Choroid plexus epithelial cell (primary cell): ENCODE measurements at places on chromosomes 11 and 22.

GRCh38 chr22:25488244-25489020 is 76.0 kb upstream of the GRK3 start:
- DNase-seq = peak; percentile 91

DNA sequence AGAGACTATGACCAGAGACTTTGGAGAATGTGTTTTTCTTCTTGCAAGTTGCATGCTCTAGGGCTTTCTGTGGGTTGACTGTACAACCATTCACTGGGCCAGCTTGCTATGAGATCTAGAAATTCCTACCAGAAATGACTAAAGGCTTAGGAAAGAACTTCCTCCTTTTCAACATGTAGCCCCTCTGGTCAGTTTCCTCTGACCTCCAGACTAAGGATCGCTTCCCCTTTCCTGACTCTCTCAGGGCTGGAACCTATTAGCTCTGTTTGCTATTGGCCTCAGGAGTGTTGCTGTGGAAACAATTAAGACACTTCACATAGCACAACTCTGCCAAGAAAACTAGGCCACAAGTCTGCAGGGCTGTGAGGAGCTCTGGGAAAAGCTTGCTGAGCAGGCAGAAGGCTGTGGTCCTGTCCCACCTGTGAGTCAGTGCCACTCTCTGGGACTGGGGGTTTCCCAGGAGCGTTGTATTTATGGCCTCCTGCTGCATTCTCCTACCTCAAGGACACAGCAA is 10.7 kb downstream of the CRY2 start:
- DNase-seq = peak; percentile 96

DNA sequence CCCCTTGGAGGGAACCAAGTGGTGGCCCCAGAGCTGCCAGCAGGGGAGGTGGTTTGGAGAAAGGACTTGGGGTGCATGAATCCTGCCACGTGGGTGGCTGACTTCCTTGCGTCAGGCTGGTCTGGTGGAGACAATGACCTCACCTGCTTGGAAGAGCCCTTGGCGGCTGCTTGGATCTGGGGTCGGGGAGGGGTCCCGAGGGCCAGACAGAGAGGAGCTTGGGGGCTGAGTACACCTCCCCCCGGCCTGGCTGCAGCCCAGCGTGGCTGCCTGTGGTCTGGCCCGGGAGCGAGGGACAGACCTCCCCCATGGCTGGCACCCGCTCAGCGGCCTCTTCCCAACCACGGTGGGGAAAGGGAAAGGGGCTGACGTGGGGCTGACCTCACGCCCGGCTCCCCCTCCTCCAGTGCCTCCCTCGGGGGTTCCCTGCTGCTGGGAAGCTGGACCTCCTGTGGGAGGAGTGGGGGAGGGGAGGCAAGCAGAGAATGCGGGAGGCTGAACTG is 13.8 kb downstream of the LIF start:
- DNase-seq = peak; percentile 63

GRCh38 chr11:113446112-113446511 is 29.1 kb downstream of the DRD2 start:
- peak; percentile 36 for DNase-seq

- DNase-seq = no peak
Observed at GRCh38 chr11:36214976-36215692, 74.1 kb downstream of the COMMD9 start.

- DNase-seq = no peak
Observed at GRCh38 chr11:1453611-1454034, 33.0 kb downstream of the MOB2 start.

GRCh38 chr11:45484326-45484883 is 181.0 kb downstream of the CHST1 start:
- DNase-seq = no peak

- peak; percentile 80 for DNase-seq
Observed at GRCh38 chr11:11841723-11842420, at the start of gene USP47. USP47 (plus strand) TSS chr11:11841972; CDS start chr11:11842186, 214 bp downstream.

- DNase-seq = peak; percentile 62
Observed at GRCh38 chr11:85029964-85030363, 597.2 kb downstream of the DLG2 start.

DNA sequence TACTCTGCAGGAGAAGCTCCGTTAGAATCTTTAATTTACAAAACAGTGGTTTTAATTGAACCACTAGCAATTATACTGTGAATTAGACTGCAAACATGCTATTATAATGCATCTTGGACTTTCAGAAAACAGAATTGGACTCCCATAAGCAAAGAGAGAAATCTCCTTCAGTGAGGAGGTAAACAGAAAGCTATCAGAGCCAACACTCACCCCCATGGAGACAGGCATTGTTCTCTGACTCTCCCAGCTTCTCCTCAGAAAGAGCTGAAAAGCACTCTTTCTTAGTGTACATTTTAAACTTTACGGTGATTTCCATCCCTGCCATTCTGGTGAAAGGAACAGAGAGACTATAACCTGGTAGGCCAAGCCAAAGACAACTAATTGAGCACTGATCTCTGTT is 176.9 kb downstream of the GRIA4 start:
- DNase-seq = no peak

GRCh38 chr22:45819305-45819704 is 147.7 kb downstream of the ATXN10 start:
- DNase-seq = no peak

DNA sequence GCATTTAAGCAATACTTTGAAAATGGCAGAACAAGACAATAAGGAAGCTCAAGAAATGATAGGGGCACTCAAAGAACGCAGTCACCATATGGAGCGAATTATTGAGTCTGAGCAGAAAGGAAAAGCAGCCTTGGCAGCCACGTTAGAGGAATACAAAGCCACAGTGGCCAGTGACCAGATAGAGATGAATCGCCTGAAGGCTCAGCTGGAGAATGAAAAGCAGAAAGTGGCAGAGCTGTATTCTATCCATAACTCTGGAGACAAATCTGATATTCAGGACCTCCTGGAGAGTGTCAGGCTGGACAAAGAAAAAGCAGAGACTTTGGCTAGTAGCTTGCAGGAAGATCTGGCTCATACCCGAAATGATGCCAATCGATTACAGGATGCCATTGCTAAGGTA is 51.9 kb downstream of the SPECC1L start:
- DNase-seq = no peak

- DNase-seq = peak; percentile 58
Observed at GRCh38 chr22:45692549-45692948, 20.9 kb downstream of the ATXN10 start.

GRCh38 chr11:70818351-70818750 is 420.0 kb downstream of the CTTN start:
- no peak for DNase-seq

GRCh38 chr11:46491661-46492330 is 100.2 kb upstream of the CHRM4 start:
- DNase-seq = peak; percentile 21
